Uterine smooth muscle cell (primary cell): ENCODE measurements at places on chromosomes 2 and 18. TPM values are rescaled to one million over a fixed set of nuclear protein-coding genes. Genes with fewer than 3 reads are reported as not detected.

Gene PROC
- not detected in 2 replicates for total RNA-seq

Gene RPL37A
- 624 and 1,924 TPM in 2 replicates for total RNA-seq

Gene EMILIN1
- total RNA-seq = 196 and 328 TPM in 2 replicates

Gene DNAJC5G
- total RNA-seq = not detected in 2 replicates

Gene ALPG
- total RNA-seq = not detected in 2 replicates

Gene ITPRIPL1
- 5.1 and 5.9 TPM in 2 replicates for total RNA-seq

Gene CPO
- total RNA-seq = 0.12 TPM in 1 of 2 replicates, not detected in the other

Gene MOGAT1
- not detected in 2 replicates for total RNA-seq

Gene FAM210A
- 22.6 and 23.6 TPM in 2 replicates for total RNA-seq

Gene FRZB
- 0.11 and 0.12 TPM in 2 replicates for total RNA-seq

Gene MLPH
- 29.1 and 110 TPM in 2 replicates for total RNA-seq

Gene MARCHF4
- 2.4 and 3.1 TPM in 2 replicates for total RNA-seq

Gene NEU2
- not detected in 2 replicates for total RNA-seq

Gene NT5DC4
- 0.11 TPM in 1 of 2 replicates, not detected in the other for total RNA-seq

Gene MAPRE2
- total RNA-seq = 12.2 and 13.9 TPM in 2 replicates

Gene RAB27B
- total RNA-seq = 18.3 and 22.2 TPM in 2 replicates

Gene NOSTRIN
- 0.11 and 0.12 TPM in 2 replicates for total RNA-seq

Gene CCDC141
- total RNA-seq = 0.11 TPM in 1 of 2 replicates, not detected in the other

Gene TEKT4
- not detected in 2 replicates for total RNA-seq

Gene ABCG5
- total RNA-seq = not detected in 2 replicates

Gene EDAR
- total RNA-seq = not detected in 2 replicates

Gene TBC1D8
- total RNA-seq = 8.4 and 10.3 TPM in 2 replicates

Gene MEIS1
- 131 and 169 TPM in 2 replicates for total RNA-seq
